ENCODE measurements at places on chromosomes 3 and 15. TPM values are rescaled to one million over a fixed set of nuclear protein-coding genes. Genes with fewer than 3 reads are reported as not detected.

DNA sequence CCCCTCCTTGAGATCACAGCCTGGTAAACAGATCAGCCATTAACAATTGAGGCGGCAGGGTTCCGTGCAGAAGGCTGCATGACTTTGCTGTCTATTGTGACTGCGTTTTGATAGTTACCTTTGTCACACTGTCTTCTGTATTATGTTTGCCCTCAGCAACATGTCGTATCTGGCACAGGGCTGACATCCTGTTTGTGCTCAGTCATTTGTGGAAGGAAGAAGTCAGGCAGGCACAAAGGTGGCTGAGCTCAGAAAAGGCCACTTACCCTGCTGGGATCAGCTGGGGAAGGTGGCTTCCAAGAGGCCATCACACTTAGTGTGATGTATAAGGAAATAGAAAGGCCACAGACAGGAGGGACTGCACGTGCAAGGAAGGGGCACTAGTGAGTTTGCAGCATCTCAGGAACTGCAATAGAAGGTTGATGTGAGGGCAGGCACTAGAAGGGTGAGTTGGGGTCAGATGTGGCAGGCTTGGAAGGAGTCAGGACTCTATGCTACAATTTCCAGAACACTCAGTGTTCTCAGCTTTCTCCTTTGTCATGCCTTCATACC, 13.4 kb downstream of the PML start:
- no peak for DNase-seq

DNA sequence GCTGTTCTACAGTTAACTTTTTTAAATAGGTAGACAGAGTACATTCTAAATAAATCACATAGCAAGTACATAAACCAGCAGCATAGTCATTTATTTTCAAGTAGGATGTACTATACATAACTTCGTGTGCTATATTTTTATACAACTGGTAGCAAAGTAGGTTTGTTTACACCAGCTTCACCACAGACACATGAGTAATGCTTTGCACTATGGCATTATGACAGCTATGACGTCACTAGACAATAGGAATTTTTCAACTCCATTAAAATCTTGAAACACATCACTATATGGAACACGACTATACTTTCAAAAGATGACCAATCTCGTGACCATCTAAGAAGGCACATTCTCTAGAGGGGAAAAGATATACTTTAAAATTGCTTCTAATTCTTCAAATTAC, 3.5 kb downstream of the TEX55 start:
- DNase-seq = no peak

GRCh38 chr15:52085299-52085698, 27.3 kb downstream of the BCL2L10 start:
- no peak for DNase-seq

DNA sequence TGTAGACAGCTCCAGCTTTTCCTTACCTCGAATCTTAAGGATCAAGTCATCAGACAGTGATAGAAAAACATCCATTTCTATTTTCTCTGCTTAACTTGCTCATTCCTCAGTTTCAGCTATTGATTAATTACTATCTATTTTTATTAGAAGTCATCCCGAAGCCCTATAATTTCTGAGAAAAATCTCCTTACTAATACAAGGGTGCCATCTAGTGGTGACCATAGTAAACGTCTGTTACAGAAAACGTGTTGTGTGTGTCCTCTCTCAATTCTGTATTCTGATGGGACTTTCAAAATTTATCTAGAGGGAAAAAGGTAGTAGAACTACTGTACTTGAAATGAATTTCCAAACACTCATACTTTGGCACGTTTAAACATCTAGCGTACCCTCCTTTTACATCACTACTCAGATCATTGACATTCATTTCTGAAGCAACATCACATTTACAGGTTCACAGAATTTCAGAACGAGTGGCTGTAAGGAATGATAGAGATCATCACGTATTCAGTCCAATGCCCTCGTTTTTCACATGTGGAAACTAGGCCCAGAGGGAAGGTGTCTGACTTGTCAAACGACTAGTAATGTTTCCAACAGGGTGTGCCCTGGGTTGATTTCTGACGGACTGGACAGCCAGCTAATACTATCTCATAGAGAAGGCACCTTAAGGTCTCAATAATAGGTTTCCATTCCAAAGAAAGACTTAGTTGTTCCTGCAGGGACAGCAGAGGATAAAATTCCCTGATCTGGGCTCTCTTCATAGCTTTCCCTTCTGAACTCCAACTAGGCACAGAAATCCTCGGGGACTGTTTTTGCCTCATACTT, 25.6 kb downstream of the HACD2 start:
- DNase-seq = peak; percentile 63

P2RY13 gene
- total RNA-seq = not detected

DLL4 gene
- total RNA-seq = not detected

CERS3 gene
- total RNA-seq = not detected

All from natural killer cell treated with Interleukin-12 subunit alpha and Interleukin-12 subunit beta and Interleukin-15 and Interleukin-18, amount 100 ng/mL, for 72 hours (primary cell).